ENCODE measurements at places on chromosomes 1 and 21.

- no peak for DNase-seq
Measured at GRCh38 chr1:157134442-157134841, 3.8 kb downstream of the ETV3 start.

DNA sequence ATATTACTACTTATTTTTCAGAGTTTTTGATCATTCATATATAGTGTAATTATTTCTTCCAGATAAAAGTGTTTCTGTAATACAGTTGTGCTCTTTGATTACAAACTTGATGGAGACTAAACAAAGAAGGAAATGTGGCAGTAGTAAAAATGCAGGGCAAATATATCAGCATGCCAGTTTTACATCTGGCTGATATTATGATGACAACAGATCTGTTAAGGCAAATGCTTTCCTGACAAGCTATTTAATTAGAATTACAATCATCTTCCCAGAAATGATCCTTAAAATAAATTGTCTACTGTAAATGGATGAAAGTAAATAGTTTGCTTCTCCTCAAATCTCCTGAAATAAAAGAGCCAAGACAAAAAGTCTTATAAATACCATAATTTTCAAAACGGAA, 1659.8 kb downstream of the BRINP3 start:
- DNase-seq, result no peak

GRCh38 chr1:239287296-239287695, 99.1 kb upstream of the CHRM3 start:
- DNase-seq, result no peak

GRCh38 chr1:10299151-10299550, 88.8 kb downstream of the KIF1B start:
- DNase-seq, result peak; percentile 44
